HCEC 1CT (cell line): ENCODE measurements at places on chromosomes 5 and 9.

GRCh38 chr9:97559111-97559514 is 57.6 kb downstream of the TMOD1 start:
- no peak for DNase-seq

DNA sequence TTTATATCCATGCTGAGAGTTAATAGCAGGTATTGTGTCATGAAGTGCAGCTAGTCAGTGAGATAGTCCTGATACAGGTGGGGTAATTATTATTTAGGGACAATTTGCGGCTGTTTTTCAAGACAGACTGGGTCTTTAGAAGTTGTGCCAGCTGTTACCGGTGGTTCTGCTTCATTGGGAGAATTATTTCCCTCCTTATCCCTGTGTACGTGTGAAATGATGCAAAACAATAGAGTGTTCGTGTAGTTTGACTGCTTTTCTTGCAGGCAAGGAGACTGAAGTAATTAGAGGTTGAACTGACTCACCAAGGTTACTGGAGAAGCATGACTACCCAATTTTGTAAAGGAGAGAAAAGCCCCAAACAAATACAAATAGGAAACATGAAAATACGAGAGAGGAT is 101.7 kb downstream of the ARRDC3 start:
- peak; percentile 77 for DNase-seq

- peak; percentile 82 for DNase-seq
Measured at GRCh38 chr5:93330506-93330905, 250.5 kb downstream of the NR2F1-AS1 start.

- DNase-seq = peak; percentile 50
Measured at GRCh38 chr9:73093740-73094379, 57.8 kb upstream of the ANXA1 start.

DNA sequence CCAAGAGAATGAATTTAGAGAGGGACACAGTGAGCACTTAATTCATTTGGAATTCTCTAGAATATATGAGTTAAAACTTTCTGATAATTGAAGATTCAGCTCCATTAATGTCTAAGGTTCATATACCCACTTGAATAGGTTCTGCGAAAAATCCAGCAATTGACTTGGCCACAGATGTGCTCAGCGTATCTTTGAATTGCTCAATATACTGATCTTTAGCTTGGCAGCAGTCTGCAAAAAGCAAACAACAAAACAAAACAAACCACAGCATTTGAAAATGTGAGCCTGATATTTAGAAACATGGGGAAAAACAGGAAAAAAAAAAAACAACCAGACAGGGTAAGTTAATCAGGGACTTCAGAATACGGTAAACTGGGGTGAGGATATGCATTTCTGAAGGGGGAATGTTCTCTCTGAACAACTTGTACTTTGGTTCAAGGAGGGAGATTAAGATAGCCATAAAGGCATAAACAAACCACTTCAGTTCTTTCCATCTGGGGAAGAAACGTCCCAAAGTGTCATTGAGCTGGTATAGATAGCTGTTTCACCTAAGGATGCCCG is 21.4 kb downstream of the AGXT2 start:
- no peak for DNase-seq

DNA sequence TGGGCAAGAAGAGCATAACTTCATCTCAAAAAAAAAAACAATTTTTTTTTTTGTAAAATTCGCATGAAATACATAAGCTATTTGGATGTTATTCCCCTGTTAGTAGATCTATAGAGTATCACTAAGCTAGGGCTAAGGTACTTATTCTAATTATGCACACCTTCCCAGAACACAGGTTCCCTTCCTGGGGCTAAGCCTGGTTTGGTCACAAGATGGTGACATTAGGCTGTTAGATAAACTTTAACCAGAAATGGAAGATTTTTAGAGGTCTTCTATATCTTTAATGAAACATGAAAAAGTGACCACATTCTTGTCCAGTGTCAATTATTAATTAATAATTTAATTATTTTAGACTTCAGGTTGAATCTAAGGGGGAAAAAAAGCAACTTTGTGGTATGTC is 433.5 kb downstream of the CDH18 start:
- no peak for DNase-seq

DNA sequence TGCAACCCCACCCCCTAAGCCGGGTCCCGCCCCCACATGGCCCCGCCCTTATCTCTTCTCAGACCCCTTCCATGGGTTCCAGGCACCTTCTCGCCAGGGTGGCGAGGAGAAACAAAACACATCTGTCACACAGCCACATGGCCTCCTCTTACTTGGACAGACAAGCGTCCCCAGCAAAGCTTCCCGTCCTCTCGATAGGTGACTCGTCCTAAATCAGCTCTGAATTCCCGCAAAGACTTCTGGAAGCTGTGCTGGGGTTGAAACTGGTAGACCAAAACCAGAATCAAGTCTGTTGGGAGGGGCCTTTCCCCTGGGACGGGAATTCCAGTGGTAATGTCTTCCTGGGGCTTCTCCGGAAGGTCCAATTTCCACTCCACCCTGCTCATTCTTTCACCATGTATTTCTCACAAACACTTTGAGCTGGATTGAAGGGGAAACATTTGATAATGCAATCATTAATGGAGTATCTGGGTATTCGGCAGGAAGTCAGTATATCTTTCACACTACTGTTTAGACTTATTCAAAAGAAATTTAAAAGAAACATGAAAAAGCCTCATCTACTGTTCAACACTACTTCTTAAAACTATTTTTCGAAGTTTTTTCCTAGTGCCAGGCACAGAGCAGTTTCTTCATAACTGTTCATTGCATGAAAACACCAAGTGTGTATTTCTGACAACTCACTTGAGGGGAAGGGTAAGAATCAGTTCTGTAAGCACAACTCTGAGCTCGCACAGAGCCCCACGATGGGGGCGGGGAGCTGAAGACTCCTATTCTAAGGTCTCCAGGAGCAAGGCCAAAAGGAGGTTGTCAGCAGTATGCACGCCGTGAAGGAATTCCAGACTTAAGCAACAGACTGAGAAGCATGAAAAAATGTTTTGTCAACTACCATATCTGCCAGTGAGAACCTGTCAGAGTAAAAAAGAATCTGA is 644 bp upstream of the CTNNAL1 start:
- DNase-seq = peak; percentile 62

GRCh38 chr9:72474676-72475075 is 46.7 kb upstream of the TMC1 start:
- no peak for DNase-seq

DNA sequence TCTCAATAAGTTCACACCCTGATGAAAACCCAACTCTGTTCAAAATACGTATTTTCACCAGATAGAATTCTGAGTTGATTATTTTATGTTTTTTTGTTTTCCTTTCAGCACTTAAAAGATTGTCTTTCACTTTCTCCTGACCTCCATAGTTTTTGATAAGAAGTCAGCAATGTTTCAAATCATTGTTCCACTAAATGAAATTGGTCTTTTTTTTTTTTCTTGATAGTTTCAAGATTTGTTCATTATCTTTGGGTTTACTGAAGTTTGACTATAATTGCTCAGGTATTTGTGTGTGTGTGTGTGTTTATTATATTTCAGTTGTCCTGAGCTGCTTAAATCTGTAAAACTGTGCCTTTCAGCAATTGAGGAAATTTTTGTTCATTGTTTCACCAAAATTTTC is 498.7 kb downstream of the TLE1 start:
- no peak for DNase-seq

DNA sequence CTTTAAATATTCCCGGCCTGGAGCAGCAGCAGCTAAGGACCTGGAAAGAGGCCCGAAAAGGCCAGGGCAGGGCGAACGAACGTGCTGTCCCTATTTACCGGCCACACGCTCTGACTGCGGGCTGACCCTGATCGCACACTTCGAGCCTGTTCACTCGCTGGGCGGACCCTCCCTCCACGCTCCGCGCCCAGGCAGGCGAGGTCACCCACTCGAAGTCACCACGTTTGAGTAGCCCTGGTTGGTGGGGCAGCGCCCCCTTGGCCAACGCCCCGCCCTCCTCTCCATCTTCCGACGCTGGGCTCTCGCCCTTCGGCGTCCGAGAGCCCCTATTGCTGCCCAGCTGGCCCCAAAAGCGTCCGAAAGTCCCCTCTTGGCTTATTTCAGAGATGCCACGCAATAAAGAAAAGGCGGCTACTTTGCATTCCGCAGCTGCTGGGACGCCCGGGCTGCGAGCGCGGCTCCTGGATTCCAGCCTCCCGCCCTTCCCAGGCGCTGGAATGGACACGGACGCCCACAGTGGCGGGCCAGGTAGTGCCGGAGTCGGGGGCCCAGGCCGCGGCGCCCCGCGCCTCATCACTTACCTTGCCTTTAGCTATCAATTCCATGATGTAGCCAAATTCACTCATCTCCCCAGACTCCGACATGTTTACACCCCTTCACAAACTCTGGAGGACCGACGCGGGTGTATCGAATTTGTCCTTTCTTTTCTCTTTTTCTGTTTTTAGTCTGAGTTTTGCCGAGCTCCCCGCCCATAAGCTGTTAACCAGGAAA is 9.9 kb upstream of the TRIM36 start:
- no peak for DNase-seq

- DNase-seq = peak; percentile 19
Measured at GRCh38 chr9:10252174-10252573, 360.6 kb downstream of the PTPRD start.

DNA sequence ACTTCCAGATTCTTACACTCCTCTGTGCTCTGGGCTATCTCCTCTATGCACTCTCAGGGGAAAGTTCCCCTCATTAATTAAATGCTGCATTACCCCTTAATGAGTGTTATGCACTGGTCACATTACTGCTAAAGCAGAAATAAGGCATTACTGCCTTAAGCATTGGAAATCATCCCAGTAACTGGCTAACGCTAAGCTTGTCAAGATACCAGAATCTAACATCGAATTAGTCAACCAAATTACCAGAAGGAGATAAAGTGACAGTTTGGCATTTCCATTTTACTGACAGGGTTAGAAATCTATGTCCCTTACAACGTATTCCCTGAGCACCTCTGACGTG is 69.5 kb upstream of the FAM169A start:
- DNase-seq = no peak

DNA sequence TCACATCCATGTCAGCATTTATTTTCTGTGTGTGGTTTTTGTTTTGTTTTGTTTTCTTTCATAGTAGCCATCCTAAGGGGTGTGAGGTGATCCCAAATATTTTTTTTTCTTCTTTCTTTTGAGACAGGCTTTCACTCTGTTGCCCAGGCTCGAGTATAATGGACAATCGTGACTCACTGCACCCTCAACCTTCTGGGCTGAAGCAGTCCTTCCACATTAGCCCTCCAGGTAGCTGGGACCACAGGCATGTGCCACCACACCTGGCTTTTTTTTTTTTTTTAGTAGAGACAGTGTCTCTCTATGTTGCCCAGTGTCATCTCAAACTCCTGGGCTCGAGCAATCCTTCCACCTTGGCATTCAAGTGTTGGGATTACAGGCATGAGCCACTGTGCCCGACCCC is 59.1 kb downstream of the CDC42SE2 start:
- DNase-seq = no peak

DNA sequence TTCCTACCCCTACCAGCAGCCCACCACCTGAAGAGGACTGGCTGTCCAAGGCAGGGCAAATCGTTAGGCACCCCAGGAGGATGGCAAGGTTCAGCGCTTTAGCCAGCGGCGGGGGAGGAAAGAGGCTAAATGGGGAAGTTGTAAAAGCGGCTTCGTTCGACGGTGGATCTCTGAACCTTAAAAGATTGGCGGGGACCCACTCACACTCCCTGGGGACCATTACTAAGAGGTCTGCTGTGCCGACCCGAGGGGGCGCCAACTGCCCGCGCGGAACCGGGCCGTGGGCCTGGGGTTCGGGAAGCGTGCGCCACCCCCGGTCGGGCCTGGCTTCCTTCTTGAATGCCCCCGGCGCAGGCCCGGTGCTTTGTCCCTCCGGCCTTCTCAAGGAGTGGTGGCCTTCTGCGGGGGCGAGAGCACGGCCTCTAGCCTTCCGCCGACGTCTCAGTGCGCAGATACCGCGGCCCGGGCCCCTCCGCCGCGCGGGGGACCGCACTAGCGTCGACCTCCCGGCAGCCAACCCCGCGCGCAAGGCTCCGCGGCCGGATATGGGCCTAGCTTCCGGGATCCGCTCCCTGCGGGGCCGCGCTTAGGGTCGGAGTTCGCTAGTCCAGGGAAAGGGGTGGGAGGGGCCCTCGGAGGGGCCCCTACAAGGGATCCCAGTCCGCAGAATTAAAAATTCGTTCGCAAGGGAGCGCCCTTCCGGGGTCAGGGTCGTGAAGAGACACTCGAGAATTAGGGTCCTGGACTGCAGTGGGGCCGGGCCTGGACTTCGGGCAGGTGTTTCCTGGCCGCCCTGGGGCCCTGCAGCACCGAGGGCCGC is 10.5 kb downstream of the NR2F1-AS1 start:
- no peak for DNase-seq

DNA sequence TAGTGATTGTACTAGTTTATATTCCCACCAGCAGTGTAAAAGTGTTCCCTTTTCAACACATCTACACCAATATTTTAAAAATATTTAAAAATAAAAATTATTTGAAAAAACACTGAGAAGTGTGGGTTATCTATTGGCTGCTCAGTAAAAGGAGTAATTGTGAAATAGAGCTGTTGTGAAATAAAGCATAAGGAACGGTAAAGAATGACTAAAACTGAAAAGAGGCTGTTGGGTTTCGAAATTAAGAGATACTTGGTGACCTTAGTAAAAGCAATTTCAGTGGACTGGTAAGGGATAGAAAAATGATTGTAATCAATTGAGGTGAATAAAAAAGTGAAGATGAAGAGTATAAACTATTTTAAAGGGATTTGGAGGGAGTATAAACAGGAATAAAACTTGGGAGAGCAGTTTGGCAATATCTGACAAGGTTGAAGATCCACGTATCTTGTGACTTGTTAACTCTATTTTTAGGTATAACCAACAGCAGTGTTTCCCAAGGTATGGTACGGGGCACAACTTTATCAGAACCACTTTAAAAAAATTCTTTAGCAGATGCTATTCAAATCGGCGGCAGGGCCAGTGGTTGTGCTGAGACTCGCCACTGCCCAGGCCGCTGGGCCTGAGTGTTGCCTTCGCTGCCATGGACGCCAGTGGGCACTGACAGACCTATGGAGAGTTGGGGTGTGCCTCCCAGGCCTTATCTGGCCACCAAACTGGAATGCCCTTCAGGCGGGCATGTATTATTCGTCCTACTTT is 63.3 kb downstream of the TMEM38B start:
- peak; percentile 22 for DNase-seq

DNA sequence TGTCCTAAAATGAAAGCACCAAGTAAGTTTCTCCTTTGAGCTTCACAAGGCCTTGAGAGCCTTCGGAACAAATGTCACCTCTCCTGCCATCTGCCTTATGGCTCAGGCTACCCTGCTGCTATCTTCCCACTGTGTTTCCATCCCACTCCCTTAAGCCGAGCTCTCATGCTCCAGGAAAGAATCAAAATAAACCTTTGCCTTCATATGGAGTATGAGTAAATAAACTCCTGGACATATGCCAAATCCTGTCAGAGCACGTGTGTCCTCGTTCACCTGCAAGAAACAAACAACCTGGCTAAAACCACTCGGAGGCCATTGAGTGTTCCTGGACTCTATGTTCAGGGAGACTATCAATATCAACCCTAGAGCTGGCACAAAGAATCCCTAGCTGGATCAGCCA is 122.3 kb upstream of the CCDC112 start:
- DNase-seq = no peak

GRCh38 chr5:54645882-54646355 is 128.4 kb downstream of the SNX18 start:
- no peak for DNase-seq

GRCh38 chr9:98108531-98109031 is 10.4 kb downstream of the TRIM14 start:
- no peak for DNase-seq
